ENCODE measurements at places on chromosomes 6 and 20.

GRCh38 chr20:32470025-32470861, 112.1 kb downstream of the ASXL1 start:
- no peak for DNase-seq

DNA sequence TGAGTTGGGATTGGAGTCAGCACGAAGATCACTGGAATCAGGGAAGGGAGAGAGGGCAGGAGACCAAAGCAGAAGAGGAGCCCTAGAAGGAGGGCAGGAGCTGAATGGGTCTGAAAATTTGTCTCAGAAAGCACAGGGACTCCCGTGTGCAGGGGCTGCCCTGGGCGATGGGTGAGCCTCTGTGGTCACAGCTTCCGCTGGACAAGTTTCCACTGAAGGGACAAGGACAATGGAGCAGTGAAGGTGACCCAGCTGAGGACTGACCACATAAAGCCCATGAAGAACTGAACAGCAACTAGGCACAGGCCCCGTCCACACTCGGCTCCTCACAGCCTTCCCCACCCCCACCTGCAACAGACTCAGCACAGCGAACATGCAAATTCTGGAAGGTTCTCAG, 3.5 kb downstream of the HLA-C start:
- no peak for DNase-seq

GRCh38 chr20:19868441-19868840, 110.4 kb downstream of the RIN2 start:
- DNase-seq: no peak

GRCh38 chr6:34633785-34634184, 62.8 kb downstream of the ILRUN start:
- DNase-seq: no peak

GRCh38 chr6:15184441-15184861, 61.4 kb upstream of the JARID2 start:
- DNase-seq: no peak

DNA sequence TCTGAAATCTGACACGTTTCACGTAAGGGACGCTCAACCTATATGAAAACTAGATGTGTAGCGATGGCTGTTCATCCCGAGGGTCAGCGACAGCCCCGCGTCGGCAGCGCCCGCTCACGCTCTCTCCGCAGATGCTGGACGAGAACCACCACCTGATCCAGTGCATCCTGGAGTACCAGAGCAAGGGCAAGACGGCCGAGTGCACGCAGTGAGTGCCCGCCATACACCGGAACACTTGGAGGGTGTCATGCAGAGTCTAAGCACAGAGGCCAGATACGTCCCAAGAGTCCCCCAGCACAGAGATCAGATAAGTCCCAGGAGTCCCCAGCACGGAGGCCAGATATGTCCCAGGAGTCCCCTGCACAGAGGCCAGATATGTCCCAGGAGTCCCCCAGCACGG, 15.0 kb downstream of the SS18L1 start:
- no peak for DNase-seq

- DNase-seq: no peak
Observed at GRCh38 chr20:51489611-51490010, 52.9 kb downstream of the NFATC2 start.

GRCh38 chr6:33630014-33630413, 8.9 kb downstream of the ITPR3 start:
- DNase-seq: no peak

GRCh38 chr6:67411036-67411435, 1224.0 kb upstream of the ADGRB3 start:
- DNase-seq: no peak

DNA sequence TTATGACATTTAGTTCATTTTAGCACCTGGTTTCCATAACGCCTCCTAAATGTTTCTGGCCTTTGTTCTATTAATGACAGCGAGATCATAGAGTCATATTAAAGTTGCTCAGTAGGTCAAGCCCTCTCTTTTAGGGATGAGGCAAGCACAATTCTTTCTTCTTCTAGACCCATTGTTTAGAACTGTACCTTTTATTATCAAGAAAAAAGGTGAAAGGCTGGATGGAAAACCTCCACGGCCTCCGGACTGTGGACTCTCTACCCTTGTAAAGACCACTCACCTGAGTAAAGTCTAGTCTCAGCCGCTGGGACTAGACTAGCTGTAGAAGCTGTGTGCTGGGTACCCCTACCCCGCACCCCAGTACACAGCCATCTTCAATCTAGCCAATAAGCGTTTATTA, 6.0 kb upstream of the AFDN start:
- no peak for DNase-seq

GRCh38 chr20:46128310-46129151, 10.4 kb downstream of the CD40 start:
- DNase-seq: no peak

GRCh38 chr6:80126657-80127345, 20.3 kb downstream of the BCKDHB start:
- DNase-seq: no peak

DNA sequence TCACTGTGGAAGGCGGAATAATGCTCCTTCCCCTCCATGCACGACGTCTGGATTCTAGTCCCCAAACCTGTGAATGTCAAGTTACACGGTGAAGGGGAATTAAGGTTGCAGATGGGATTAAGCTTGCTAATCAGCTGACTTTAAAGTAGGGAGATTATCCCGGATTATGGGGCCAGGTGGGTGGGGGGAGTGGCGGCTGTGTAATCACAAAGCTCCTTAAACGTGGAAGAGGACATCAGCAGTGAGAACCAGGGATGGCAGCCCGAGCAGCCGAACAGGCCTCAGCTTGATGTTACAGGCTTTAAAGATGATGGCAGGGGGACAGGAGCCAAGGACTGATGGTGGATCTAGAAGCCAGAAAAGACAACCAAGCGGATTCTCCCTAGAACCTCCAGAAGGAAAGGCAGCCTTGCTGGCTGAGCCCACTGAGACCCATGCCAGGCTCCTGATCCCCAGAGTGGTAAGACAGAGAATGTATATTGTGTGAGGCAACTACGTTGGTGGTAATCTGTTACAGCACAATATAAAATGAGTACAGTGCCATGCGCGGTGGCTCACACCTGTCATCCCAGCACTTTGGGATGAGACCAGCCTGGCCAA, 117.5 kb downstream of the SCML4 start:
- no peak for DNase-seq

DNA sequence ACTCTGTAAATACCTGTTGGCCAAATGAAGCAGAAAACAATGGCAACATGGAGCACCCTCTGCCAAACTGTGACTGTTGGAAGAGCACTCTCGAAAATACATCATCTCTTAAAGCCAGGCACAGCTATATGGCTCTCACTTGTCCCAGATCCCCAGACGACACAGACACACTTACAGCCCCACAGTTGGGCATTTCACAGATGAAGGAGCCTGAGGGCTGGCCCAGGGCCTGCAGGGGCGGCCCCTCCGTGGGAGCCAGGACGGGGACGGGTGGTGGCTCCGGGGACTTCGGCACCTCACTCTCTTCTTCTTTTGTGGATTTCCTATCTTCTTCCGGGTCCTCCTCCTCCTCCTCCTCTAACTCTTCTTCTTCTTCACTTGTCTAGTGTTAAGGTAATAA, 18.4 kb upstream of the MRPS10 start:
- DNase-seq: no peak

GRCh38 chr6:40252531-40253258, 318.4 kb upstream of the MOCS1 start:
- DNase-seq: no peak

DNA sequence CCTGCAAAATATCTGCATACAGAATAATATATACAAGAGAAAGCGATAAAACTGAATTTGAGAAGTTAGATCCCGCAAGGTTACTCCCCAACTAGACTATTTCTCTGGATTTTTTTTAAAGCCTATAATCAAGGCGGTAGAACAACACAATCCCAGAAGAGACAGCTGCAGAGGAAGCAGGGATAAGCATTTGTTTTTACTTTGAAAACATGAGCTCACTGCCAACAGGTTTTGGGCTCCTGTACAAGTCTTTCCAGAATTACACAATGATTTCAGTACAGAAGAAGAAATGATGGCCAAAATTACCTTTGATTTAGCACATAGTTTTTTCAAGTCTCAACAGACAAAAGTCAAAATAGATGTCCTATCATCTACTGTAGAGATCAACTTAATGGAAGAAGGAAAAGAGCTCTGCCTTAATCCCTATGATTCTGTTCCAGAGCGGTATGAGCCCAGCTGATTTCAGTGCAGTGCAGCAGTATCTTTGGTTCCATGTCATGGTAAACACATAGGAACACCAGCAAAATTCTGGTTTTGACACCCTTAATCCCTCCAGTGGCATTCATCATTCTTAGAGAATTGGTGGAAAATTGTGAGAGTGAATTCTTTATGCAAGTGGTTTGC, 304.3 kb downstream of the HDGFL1 start:
- DNase-seq: no peak

DNA sequence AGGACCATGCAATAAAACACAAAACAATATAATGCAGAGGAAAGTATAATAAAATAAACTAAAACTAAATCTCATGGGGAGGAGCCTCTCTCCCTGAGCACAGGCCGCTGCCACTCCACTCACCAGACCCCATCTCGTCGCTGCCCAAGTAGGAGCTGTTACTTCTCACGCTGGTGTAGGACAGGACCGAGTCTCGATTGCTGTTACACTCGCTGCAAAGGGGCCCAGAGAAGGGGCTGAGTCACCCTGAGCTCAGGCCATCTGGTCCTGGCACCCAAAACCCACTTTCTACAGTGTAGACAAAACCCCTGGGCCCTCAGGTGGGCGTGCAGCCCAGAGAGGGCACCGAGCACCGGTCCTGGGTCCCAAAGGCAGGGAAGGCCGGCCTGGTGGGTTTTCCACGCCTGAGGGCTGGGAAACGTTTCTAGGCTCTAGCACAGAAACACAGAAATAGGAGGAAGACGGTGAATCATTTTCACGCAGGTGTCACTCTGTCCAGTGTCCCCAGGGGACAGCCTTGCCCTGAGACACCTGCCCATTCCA, 183.4 kb downstream of the PREX1 start:
- no peak for DNase-seq

- no peak for DNase-seq
Observed at GRCh38 chr6:147738099-147738498, 229.6 kb downstream of the SAMD5 start.

GRCh38 chr6:12653486-12653885, 63.1 kb upstream of the PHACTR1 start:
- no peak for DNase-seq

DNA sequence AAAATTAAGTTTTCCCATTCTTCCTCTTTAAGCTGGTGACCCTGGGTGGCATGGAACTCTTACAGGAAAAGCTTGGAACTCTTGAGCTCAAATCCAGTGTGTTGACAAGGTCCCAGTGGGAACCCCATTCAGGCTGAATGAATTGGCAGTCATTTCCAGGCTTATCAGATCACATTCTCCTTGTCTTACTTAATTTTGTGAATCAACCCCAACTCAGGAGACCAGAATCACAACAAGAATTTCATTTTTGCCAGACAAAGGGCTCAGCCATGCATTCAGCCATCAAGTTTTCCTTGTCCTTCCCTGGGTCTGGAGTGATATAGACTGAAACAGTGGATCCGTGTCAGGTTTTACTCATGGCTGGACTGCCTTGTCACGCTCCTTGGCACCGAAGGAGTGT, 92.1 kb upstream of the EEF1E1 start:
- no peak for DNase-seq

DNA sequence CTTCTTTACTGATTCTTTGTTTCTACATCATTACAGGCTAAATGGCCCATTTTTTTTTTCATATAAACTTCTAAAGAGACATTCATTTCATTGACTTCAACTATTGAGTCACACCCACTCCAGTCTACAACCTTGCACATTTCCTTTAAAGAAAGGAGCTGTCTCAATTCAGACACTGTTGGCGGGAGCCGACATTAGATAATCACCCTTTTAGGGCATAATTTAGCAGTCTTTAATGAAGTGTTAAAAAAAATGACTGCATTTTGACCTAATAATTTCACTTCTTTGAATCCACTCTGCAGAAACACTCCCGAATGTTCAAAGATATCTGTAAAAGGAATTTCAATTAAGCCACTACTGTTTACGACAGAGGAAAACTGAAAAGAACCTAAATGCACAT, 1.5 kb downstream of the EPM2A start:
- no peak for DNase-seq

DNA sequence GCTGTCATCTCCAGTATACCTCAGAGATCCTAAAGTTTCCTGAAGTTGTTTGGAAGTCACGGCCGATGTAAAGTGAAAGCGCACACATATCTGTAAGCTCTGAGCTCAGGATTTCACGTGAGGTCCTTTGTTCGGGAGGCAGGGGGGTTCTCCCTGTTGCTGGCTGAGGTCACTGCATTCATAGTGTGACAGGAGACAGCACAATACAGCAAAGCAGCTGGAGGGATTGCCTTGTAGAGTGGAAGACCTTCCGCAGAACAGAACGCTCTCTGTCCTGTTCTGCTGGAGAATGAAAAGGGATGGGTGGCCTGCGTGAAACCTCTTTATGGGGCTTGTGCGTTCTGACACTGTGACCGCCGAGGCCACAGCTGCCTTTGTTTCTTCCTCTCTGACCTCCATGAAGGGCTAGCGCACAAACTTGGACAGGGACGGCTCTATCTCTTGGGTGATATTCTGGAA, 13.4 kb upstream of the SERPINB1 start:
- no peak for DNase-seq

DNA sequence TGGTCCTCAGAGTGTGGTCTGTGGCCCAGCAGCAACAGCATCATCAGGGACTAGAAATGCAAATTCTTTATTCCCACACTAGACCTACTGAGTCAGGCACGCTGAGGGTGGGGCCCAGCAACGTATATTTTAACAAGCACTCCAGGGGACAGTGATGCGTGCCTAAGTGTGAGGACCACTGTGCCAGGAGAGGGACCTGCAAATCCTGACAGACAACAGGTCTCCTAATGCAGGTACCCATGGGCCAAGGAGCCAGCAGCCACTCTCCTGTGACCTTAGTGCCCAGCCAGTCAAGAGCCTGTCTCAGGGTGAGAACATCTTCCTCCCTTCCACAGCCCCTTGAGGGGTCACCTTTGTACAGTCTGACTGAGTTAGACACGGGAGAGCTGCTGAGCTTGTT, 8.0 kb upstream of the MYLK2 start:
- DNase-seq: no peak

GRCh38 chr6:152233547-152234320, 403.4 kb downstream of the SYNE1 start:
- DNase-seq: no peak
